ENCODE measurements at places on chromosomes 11 and 22.
A peak's percentile ranks its signal among the peaks of the same experiment; 100 is the strongest.

DNA sequence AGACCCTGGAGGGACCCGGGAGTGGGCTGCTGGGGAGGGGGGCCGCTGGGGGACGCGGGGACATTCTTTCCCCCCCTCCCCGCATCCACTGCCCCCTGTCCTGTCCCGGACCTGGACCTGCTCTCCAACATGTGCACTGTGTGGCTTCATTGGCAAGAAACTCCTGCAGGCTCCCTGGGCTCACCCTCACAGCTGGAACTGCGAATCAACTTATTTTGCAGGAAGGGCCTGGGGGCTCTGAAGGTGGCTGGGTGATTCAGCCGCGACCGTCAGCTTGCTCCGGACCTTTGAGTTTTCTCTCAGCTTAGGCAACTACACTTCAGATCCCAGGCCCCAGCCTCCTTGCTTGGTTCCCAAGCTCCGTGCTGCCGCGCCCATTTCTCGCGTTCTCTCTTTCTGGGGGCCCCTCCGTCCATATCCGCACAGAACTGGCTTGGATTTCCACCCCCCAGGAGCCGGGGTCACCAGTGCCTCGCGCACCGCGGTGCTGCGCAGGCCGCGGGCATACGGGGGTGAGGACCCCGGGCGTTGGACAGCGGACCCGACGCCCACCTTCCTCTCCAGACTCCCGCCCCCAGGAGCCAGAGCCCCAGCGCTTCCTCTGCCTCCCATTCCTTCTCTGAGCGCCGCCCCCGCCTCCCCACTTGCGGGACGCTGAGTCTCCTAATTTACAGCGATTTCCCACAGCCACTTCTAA lies 471 bp upstream of the AHNAK start:
- no peak for DNase-seq

- DNase-seq, result no peak
Measured at GRCh38 chr11:74175920-74176319, 4.8 kb downstream of the PPME1 start.

DNA sequence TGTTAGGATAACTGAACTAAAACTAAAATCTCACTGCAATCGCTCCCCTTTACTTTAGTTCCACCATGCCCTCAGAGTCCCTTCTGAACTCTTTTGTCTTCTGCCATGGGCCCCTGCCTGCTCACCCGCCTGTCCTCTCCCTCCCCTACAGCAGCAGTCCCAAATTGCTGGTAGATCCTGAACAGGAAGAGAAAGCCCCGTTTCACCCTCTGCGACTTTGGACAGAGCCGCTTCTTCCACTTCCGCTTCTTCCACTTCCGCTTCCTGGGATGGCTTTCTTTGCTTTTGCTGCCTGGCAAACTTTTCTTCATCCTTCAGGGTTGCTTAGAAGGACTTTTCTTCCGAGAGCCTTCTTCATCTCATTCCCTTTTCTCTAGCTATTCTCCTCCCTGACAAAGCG lies 35.7 kb upstream of the TLCD5 start:
- DNase-seq, result no peak

DNA sequence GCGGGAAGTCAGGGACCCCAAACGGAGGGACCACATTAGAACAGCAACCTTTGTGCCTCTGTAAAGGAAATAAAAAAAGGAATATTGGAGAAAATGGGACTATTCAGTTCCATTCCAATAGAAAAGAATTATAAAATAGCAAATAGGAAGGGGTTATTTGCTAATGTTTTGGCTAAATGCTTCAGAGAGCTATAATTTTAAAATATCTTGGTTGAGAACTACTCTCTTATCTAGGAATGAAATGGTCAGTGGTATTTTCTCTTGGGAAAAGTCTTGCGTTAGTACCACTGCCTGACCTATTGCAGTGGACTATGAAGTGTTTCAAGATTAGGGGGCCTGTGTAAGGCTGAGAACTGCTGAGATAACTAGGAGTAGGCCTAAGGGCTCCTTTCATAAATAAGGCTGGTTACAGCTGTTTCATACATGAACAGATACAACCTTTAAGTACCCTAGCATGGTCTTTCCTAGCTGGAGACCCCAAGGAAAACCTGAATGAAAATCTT lies 6.9 kb upstream of the WEE1 start:
- no peak for DNase-seq

DNA sequence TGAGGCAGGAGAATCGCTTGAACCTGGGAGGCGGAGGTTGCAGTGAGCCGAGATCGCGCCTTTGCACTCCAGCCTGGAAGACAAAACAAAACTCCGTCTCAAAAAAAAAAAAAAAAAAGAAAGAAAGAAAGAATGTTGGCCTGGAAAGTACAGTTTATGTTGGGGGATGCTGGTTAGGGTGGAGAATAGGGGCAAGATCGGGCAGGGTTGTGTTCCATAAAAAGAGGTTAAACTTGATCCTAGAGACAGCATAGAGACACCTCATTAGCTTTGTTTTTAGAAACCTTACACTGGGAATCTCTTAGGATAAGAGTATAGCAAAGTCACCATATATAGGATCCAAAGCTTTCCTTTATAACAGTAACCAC lies 1.9 kb upstream of the FTH1 start:
- no peak for DNase-seq

- DNase-seq, result peak; percentile 17
Measured at GRCh38 chr11:110199184-110199981, 97.0 kb downstream of the RDX start.

DNA sequence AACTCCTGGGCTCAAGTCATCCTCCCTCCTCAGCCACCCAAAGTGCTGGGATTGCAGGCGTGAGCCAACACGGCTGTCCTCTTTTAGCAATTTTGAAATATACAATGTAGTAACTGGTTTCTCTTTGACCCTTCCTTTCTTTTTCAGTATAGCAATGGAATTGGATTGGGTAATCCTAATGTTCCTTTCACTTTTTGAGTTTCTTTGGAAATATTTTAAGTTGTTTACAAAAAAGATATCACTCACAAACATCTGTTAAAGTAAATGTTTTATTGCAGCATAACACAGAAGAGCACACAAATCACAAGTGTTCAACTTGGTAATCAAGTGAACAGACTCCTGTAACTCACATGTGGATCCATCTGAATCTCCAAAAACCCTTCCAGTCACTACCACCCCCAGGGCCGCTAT lies 44.6 kb upstream of the EP300 start:
- DNase-seq, result no peak

GRCh38 chr22:36853407-36854099 lies 7.3 kb upstream of the NCF4 start:
- DNase-seq, result peak; percentile 96

DNA sequence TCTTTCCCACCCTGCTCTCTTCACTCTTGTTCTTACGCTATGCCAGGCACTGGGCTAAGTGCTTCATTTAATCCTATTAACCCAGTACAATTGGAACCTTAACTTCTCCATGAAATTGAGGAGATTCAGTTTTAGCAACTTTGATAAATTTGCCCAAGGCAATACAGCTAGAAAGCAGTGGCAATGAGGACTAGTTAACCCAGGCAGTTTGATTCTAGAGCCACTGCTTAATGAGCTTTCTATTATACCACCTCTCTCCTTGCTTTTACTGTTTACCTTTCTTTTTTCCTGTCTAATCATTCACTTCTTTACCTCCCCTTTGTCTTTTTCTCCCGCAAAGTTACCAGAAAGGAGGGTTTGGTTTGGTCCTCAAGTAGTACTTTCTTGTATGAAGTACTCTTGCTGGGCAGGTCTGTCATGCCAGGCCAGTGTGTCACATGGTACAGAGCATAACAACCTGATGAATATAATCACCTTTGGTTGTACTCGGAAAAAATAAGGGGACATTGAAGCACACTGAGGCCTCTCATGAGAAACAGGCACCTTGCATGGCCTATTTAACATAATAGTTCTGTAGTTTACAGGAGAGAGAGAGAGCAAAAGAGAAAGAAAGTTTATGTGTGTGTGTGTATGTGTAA lies 70.6 kb downstream of the PDHX start:
- DNase-seq, result no peak

DNA sequence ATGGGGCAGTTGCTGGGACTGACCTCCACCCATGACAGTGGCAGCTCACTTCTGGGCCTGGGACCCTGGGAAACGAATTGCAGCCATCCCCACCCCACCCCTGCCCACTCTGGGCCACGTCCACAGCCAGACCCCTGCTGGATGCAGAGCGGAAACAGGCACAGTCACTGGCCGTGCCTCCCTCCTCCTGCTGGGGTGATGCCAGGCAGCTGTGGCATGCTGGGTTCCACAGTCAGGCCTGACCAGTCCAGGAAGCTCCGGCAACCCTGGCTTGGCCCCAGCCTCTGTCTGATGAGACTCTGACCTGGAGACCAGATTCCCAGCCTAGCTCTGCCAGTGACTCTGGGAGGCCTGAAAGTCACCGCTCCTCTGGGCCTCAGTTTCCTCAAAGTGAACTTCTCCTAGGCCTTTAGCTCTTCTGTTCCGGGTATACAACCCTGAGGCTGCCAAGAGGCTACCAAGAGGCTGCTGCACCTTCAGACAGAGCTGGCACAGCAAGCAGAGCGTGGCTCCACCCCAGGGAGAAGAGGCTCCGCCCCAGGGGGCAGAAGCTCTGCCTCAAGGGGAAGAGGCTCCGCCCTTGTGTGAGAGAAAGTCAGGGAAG lies 8.9 kb downstream of the SULT4A1 start:
- DNase-seq, result no peak

DNA sequence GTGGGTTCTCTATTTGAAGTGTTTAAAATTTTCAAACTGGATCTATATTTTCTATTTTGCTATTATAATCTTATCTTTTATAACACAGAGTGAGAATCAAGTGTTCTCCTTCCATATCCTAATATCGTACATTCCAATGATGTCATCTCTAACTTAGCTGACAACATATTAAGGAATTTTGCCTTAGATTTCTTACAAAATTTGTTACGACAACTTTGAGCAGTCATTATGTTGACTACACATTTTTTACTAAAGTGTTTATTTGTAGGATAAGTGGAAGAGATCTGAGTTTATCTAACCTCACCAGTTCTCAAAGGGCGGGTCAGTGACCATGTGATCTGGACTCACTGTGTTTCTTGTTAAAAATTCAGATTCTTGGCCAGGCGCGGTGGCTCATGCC lies 12.7 kb downstream of the BTG4 start:
- DNase-seq, result no peak

DNA sequence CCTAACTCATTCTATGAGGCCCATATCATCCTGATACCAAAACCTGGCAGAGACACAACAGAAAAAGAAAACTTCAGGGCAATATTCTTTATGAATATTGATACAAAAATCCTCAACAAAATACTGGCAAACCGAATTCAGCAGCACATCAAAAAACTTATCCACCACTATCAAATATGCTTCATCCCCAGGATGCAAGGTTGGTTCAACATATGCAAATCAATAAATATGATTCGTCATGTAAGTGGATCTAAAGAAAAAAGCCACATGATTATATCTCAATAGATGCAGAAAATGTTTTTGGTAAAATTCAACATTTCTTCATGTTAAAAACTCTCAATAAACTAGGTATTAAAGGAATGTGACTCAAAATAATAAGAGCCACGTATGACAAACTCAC lies 40.9 kb downstream of the JRKL start:
- no peak for DNase-seq

DNA sequence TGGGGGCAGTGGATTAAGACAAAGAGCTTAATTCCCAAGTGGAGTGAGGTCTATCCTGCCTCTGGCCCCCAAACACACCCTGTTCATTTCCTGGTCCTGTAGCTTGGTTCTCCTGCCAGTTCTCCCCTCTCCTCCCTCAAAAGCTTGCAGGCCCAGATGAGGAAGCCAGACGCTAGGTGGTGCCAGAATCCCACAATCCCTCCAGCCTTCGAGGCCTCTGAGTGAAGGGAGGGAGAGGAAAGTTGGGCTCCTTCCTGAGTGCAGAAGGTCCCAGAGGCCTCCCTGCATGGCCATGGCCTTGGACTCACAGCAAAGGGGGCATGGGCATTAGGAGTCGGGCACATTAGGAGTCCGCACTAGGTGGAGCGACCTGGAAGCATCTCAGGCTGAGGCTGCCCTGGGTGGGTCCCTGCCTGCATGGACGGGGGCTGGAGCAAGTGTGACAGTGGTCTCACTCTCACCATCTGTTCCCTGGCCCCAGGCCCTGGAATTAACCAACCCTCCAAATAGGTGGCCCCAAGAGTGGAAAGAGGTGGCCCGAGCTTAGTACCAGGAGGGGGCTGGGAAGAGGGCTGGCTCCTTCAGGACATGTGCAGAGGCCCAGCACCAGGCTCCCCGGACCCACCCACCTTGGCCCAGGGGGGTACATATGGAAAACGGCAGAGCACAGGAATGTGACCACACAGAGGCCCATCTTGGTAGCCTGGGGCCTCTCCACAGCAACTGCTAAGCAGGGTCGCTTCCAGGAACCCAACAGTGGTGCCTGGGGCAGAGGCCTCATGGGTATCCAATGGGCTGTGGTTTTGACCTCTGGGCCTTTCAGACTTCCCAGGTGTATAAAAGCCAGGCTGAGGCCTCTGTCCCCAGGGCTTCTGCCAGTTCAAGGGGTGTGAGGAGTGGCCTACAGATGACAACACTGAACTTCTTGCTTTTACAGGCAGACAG lies 5.2 kb downstream of the FXYD2 start:
- DNase-seq, result no peak

DNA sequence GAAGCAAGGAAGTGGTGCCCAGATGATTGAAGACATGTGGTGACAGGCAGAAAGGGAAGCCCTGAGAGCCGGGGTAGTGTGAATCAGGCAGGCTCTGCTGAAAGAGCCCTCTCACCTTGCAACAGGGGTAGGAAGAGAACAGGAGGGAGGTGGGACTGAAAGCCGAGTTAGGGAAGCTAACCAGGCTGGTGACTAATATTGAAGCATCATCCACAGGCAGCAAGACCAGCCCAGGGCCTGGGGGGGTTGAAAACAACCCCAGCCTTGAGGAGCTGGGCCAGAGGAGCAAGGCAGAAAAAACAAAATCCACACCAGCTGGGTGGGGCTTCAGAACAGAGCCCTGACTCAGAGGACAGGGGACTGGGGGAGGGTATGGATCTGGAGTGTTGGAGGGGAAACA lies 35.0 kb upstream of the CRTAM start:
- no peak for DNase-seq

GRCh38 chr11:67276781-67277230 lies 10.5 kb downstream of the GRK2 start:
- peak; percentile 89 for DNase-seq

GRCh38 chr11:9831122-9831521 lies 167.2 kb downstream of the SWAP70 start:
- no peak for DNase-seq

DNA sequence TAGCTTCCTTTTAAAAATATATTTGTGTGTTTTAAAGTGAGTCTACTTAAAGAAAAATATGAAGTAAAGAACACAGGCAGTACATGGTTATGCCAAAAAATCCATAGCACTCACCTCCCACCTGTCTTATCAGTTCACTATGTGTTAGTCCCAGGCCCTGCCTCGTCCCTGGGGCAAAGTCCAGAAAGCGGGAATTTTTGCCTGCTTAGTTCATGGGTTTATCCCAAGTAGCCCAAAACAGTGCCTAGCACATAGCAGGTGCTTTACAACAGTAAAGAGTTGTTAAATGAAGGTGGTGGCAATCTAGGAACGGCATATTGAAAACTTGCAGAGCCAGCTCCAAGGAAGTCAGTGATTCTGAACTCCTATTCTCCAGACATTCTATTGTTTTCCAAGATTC lies 154.0 kb downstream of the MN1 start:
- DNase-seq, result no peak

GRCh38 chr11:75718419-75719339 lies 1.0 kb downstream of the MOGAT2 start:
- no peak for DNase-seq

GRCh38 chr11:8178297-8178696 lies 9.5 kb upstream of the RIC3 start:
- DNase-seq, result no peak

- no peak for DNase-seq
Measured at GRCh38 chr11:2379466-2380174, 2.5 kb downstream of the CD81 start.

GRCh38 chr11:32312206-32312817 lies 123.0 kb downstream of the WT1 start:
- DNase-seq, result no peak
